ENCODE measurements at places on chromosomes 7 and 10. TPM values are rescaled to one million over a fixed set of nuclear protein-coding genes. Genes with fewer than 3 reads are reported as not detected.

DNA sequence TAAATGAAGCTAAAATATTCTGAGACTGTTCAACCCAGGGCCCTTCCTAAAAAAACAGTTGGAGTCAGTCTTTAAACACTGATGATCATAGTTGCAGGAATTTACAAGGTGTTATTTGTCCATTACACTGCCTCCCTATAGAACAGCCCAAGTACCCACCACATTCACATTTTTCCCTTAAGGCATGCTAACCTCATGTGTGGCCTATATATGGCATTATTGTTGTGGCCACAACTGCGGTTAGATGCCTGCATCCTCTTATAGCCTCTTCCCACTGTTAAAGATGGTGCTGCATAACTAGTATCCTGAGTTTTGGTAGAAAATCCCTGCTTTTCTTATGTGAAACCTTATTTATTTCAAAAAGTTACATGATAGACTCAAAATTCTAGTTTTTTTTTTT lies 287.9 kb upstream of the SEMA3A start:
- no peak for DNase-seq

AKR1B1 gene
- total RNA-seq: 26.8 TPM

DNA sequence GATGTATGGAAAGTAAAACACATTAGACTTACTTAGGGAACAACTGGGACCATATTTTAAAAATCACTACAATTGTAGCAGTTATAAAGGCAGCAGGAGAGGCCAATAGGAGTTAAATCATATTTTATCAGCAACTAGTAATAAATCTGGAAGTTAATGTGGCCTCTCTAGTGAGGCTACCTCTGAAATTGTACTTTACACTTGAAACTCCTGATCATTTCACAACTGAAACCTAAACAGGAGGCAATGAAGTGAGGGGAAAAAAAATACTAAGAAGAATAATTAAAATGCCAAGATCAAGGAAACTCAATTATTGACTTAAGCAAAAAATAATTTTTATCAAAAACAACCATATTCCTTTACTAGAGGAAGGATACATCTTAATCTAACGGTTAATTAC lies 265.6 kb upstream of the HGF start:
- no peak for DNase-seq

- peak; percentile 30 for DNase-seq
These were observed 3.6 kb upstream of the HOXA13 start for GRCh38 chr7:27203365-27203953.

FGL2 gene
- 45.1 TPM for total RNA-seq

DNA sequence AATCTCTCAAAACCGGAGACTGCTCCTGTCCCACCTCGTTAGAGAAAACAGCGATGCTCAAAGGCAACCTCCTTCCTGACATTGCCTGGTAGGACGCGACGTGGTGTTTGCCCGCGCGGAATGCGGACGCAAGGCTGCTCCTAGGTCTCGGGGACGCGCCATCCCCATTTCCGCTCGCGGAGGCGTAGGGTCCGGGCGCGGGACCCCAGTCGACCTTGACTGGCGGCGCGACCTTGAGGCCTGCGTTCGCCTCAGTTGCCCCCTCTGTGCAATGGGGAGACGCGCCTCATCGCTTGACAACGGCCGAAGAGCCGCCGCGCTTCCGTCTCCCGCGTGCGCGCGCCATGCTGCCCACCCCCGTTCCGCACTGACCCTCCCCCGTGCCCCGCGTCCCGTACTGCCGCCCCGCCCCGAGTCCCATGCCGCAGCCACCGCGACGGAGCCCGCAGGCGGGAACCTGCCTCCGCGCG lies 412 bp upstream of the PPIA start:
- DNase-seq: no peak

GRCh38 chr7:76369018-76369417 lies 10.2 kb upstream of the YWHAG start:
- DNase-seq: no peak

PIP gene
- total RNA-seq: not detected

VAX1 gene
- not detected for total RNA-seq

FAM25G gene
- 2.9 TPM for total RNA-seq

DNA sequence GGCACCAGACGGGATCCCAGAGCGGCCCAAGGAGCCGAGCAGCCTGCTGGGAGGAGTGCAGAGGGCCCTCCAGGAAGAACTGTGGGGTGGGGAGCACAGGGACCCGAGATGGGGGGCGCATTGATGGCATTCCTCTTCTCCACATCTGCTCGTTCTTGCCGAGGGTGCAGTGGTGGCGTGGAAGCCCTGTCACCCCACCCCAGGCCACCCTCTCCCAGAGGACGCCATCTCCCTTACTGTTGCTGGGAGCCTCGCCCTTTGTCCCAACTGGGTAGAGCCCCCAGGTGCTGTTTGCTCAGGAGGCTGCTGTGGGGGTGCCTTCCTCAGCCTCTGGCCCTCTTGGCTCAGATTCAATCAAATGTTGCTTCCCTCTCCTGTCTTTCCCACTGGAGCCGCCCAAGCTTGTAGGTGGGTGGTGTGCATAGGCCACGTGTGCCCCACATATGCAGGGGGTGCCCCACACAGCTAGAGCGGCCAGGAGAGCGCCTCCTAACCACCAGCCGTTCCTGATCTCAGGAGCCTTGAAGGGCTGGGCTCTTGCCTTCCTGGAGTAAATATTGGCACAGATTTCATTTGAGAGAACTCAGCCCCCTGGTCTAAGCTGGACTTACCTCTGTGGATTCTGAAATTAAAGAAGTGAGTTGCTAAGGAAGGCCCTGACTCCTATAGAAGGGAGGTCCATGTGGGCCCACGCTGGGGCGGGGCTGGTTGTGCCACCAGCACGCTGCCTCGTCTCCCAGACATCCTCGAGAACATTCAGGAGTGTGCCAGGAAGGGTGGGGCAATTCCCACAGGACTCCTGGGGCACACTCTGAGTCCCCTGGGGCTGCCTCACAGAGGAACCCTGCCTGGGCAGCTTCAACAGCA lies 39.2 kb downstream of the ZNF467 start:
- no peak for DNase-seq

- DNase-seq: no peak
These were observed 44.3 kb downstream of the ARL5B start for GRCh38 chr10:18703521-18703920.

CALML5 gene
- total RNA-seq: not detected

DNA sequence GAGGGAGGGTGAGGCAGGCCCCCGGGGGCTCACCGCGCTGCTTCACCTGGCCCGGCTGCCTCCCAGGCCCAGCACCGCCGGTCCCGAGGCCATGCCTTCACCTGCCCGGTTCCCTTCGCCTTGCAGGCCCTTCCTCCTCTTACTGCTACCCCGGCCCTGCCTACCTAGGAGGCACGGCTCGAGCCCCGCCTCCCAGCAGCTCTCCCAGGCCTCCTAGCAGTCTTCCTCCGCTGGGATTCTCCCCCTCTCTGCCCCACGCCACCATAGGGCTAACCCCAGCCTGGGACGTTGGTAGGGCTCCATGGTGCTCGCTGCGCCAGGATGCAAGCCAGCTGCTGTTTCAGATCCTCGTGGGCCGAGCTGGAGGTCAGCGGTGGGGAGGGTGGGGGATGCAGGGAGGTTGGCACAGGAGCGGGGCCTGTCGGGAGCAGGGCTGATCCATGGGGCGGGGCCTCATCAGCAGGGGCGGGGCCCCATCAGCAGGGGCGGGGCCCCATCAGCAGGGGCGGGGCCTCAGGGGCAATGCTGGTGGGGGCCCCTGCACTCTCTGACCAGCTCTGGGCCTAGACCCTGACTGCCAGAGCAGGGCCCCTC lies 63.3 kb downstream of the RASGEF1A start:
- DNase-seq: peak; percentile 41

DNA sequence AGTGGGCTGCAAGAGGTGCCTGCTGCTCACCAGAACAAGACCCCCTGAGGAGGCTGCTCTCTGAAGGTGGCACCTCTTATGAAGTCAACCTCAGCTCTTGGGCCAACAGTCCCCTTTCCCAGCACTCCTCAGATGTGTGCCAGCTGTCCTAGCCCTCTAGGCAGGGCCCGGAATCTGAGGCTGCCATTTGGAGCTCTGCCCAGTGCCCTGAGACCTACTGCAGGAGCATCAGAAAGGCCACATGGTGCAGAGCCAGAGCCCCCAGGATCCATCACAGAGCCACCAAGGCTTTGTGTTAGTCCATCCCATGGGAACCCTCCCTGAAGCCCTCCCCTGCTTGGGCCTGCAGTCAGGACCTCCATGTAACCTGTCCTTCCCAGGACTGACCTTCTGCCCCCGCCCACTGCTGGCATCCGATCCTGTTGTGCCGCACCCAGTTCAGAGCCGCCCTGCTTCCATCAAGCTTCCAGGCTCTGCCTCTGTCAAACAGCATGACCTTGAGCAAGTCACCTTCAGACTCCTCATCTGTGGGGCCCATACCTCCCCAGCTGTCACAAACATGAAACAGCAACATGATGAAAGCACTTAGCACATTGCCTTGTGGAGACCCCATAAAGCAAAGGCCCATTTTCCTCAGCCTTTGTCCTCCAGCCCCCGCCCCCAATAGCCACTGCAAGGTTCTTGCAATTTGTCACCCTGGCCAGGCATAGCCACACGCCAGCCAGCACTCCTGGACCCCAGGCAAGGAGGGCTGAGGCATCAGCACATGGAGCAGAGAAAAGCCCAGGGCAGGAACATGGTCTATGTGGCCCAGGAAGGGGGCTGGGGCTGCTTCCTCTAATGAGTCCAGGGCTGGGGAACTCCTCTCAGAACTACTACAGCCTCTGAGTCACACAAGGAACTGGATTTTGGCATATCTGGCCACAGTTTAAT lies 51.7 kb downstream of the GRID1 start:
- no peak for DNase-seq

- no peak for DNase-seq
These were observed 156.2 kb upstream of the FRMD4A start for GRCh38 chr10:14486777-14487487.

GRCh38 chr10:112497347-112497950 lies 50.4 kb downstream of the VTI1A start:
- DNase-seq: no peak

SUFU gene
- 8.0 TPM for total RNA-seq

GRCh38 chr7:111694376-111694775 lies 132.1 kb upstream of the IMMP2L start:
- DNase-seq: no peak

- DNase-seq: no peak
These were observed 140.1 kb downstream of the GFRA1 start for GRCh38 chr10:116132780-116133399.

DNA sequence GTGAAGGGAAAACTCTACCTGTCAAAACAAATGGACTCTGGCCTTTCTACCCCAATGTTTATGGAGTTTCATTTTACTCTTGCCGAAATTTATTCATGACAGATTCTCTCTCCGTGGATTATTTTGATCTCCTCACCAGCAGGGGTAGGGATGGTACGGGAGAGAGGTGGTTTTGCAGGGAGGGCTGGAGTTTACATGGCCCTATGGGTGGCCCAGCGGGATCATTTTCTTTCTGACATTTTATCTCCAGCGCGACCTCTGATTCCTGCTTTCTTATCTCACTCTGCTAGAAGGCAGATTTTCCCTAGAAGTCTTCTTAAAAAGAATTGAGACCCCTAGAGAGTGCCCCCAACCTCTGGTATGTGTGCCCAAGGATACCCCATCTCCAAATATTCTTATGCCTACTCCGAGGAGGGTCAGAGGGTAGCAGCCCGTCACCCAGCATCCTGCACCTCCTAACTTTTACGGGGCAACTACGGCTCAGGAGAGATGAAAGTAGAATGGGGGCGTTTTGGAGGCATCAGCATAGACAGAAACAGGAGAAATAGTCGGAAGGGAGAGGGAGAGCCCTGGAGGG lies 10.1 kb upstream of the GATA3 start:
- no peak for DNase-seq

ZPBP gene
- total RNA-seq: not detected

- no peak for DNase-seq
These were observed 74.5 kb downstream of the LRMDA start for GRCh38 chr10:75505840-75506506.

- DNase-seq: no peak
These were observed 41.3 kb downstream of the CELF2 start for GRCh38 chr10:11058965-11059364.

GHRHR gene
- not detected for total RNA-seq

DNA sequence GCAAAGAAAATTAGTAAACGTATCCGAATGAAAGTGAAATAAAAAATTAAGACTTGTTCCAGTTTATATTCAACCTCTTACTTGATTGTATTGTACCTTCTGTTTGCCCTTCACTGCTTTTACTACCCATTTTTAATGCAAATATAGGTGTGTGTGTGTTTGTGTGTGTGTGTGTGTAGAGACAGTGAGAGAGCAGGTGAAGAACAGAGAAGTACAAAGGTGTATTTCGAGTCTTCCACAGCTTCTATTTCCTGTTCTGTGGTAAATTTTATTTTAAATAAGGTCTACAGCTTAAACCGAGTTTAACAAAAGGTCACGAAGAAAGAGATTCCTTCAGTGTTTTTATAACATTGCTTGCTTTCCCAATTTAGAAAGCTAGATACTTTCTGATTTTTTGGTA lies 12.7 kb upstream of the SVIL start:
- DNase-seq: no peak

- DNase-seq: no peak
These were observed 261.5 kb downstream of the CDK14 start for GRCh38 chr7:90857603-90858002.

DNA sequence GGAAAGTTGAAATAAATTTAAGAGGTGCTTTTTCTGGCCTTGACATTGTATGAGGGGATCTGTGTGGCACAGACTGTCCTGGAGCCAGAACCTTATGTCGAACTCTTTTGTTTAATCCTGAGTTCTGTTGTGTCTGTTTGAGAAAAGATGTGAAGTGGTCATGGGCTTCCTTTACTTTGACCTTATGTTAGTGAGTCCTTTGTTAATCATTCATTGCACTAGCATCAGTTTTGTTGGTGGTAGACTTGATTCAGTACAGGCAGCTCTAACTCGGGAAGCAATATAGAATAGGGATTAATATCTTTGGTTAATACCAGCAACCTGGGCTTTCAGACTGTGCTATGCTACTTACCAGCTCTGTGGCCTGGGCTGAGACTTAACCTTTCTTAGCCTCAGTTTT lies 123.9 kb upstream of the FZD1 start:
- no peak for DNase-seq

GRCh38 chr7:148060724-148061123 lies 529.8 kb upstream of the C7orf33 start:
- DNase-seq: no peak

- DNase-seq: no peak
These were observed 27.7 kb downstream of the FZD1 start for GRCh38 chr7:91291902-91292301.

GRCh38 chr7:155230169-155230593 lies 67.5 kb upstream of the INSIG1 start:
- no peak for DNase-seq
